ENCODE measurements at places on chromosomes 13 and 19.
A peak's percentile ranks its signal among the peaks of the same experiment; 100 is the strongest.

DNA sequence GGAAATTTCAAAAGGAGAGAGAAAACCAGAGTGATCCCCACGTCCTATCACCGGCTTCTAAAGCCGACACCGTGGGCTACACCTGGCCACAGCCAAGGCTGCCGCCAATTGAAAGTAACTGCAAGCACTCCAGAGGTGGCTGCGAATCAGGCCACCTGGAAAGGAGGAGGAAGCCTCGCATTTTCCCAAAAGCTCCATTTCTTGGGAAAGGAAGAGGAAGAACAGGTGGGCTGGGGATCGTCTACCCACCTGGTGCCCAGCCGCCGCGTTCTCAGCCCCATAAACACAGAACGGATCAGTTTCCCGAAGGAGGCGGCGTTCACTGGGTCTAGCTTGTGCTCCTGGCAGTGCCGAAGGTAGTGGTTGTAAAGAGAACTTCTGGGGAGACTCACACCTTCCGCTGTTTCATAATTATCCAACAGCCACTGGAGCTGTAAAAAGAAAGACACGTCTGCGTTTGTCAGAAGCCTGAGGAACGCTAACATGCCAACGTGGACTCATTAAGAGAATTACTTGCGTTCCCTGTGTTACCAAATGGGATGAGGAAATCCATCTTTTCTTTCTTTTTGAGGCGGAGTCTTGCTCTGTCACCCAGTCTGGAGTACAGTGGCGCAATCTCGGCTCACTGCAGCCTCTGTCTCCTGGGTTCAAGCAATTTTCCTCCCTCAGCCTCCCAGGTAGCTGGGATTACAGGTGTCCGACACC is 38.1 kb upstream of the RANBP3 start:
- no peak for DNase-seq

GRCh38 chr19:12664406-12665280 is 1.9 kb downstream of the MAN2B1 start:
- DNase-seq = no peak

GRCh38 chr13:109090796-109091195 is 461.4 kb downstream of the MYO16 start:
- DNase-seq = no peak

DNA sequence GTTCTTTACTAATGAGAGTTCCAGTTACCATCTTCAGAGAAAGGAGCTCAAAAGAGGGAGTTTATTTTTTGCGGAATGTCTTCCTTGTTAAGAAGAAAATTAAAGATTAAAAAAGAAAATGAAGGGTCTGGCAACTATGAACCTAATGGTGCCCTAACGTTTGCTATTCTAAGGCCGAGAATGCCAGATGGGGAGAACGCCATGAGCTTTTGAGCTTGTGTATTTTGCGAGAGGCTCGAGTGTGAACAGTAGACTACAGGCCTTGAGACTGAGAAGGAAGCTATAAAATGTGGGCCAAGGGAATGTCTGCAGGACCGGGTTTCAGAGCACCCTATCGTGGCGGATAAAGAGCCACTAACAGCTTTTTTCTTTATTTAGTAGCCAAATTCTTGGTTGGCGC is 6.7 kb downstream of the FGF14 start:
- no peak for DNase-seq

DNA sequence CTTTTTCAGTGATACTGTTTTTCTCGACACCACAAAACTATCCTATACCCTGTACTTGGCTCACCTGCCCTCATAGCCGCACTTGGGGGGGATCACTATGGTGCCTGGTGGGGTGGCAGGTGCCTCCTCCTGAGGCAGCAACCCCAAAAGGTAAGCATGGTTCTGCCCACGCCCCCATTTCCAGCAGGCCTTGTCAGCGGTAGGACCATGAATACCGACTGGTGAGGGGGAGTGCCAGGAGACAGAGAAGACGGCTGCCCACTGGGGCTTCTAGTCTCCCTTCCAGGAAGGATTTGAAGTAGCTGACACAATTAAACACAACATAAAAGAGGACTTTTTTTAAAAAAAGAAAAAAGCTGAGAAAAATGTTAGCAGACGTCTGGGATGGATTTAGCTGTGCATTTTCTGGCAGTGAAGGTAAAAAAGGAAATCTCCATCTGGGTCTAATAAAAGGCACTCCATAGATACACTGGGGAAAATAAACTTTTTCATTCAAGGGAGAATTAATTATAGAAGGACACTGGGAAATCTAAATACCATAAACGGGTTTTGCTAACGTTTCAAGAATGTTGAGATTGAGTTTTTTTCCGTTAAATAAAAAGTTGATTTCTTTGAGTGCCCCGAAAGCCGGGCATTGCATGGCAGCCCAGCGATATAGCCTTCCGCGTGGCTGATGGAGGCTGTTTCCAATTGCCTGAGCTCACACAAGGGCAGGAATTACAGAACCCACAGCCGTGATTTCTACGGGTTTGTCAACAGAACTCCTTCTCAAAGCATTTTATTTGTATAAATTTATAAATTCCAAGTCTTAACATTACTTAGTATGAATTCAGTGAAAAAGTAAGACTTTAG is 45.1 kb downstream of the ATP11A start:
- no peak for DNase-seq

- no peak for DNase-seq
Measured at GRCh38 chr19:44725684-44726083, 22.8 kb upstream of the BCL3 start.

DNA sequence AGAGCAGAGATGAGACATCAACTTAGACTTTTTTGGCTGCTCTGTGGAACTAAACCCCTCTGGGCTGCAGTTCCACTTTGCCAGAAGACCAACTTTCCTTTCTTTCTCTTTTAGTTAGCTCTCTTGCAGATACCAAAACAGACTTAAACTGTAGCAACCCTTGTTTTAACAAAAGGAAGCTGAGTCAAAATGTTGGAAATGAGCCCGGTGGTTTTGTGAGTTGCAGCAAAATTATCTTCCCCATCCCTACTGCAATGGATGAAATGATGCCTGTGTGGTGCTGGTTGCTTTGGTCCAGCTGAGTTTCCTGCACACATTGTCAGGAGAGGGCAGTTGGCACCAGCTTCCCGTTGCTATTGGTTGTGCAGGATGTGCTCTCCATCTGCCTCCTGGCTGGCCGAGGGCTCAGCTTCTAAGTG is 115.3 kb downstream of the LRCH1 start:
- DNase-seq = peak; percentile 83

DNA sequence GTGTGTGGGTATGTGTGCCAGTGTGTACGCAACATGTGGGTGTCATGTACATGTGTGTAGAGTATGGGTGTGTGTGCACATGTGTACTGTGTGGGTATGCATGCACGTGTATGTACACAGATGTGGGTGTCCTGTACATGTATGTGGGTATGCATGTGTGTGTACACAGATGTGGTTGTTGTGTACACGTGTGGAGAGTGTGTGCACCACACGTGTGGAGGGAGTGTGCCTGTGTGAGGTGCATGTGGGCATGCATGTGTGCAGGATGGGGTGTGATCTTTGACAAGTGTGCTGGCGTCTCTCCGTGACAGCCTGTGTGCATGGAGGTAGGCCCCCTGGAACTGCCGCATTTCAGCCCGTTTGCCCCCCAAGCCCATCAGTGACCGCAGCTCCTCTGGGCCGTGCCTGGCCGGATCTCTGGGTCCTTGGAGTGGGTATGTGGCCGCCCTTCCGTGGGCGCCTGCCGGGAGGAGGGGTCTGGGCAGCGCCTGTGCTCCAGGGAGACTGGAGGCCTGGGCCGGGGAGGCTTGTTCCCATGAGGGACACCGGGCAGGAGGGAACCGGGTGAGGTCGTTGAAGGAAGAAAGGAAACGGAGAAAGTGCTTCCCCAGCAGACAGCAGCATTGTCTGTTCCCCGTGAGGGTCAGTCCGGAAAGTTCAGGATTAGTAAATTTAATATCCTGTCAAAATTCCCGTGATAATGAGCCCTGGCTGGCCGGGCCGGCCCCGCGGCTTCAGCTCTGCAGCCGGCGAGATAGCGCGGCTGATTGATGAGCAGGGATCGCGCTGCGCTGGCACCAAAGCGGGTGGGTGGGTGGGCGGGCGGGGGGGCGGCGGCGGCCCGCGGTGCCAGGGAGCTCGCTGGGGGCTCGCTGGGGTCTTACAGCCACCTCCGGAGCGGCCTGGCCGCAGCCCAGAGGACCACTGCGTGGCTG is 91.1 kb upstream of the SOX1 start:
- no peak for DNase-seq

DNA sequence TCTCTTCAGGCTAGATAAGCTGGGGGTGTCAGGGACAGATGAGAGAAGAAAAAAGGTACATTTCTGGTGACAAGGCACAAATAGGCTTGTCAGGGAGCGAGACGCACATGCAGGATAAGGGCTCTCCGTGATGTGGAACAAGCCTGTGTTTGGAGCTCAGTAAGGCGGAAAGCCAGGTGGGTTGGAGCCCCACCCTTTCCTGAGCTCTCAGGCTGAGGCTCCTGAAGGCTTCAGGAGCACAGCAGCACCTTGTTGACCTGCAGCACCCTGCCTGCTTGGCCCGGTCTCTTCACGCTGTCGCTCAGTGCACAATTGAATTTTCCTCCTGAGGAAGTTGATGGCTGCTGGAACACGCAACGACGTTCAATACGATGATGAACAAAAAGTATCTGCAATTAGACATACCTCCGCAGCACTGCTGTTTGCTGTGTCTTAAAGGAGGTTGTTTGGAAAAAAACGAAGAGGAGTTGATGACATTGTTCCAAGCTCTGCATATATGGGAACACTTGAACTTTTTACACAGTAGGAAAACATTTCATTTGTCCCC is 29.3 kb downstream of the SERP2 start:
- DNase-seq = no peak

DNA sequence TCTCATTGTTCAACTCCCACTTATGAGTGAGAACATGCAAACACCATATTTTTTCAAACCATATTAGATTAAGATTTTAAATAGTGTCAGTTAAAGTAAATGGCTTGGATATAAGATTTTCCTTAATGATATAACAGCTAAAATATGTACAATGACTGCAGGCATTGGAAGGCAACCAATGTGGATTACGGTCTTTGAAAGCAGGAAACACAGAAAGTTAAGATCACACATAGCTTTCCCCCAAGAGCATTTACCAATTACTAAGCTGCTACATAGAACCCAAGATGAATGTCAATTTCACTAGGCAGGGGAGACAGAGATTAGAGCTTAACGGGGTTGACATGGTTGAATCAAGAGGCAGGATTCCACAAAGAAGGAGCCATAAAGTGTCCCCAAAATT is 173.2 kb upstream of the TRPC4 start:
- DNase-seq = peak; percentile 13

DNA sequence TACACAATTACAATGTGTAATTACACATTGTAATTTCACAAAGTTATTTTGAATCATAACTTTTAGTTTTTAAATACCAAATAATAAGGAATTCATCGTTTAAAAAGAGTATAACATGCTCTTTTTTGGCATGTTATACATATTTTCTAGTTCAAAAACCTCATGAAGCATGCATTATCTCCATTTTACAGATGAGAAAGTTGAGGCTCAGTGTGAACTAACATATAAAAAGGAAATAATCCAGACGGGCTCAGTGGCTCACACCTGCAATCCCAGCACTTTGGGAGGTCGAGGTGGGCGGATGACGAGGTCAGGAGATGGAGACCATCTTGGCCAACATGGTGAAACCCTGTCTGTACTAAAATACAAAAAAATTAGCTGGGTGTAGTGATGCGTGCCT is 107.9 kb downstream of the PCDH9 start:
- no peak for DNase-seq

GRCh38 chr13:100645382-100645781 is 29.2 kb downstream of the TMTC4 start:
- DNase-seq = no peak

- DNase-seq = no peak
Measured at GRCh38 chr13:111425326-111425725, 104.9 kb downstream of the TEX29 start.

- no peak for DNase-seq
Measured at GRCh38 chr19:19489804-19490204, 25.5 kb downstream of the TSSK6 start.

- DNase-seq = no peak
Measured at GRCh38 chr13:47521890-47522487, 479.1 kb downstream of the SUCLA2 start.

DNA sequence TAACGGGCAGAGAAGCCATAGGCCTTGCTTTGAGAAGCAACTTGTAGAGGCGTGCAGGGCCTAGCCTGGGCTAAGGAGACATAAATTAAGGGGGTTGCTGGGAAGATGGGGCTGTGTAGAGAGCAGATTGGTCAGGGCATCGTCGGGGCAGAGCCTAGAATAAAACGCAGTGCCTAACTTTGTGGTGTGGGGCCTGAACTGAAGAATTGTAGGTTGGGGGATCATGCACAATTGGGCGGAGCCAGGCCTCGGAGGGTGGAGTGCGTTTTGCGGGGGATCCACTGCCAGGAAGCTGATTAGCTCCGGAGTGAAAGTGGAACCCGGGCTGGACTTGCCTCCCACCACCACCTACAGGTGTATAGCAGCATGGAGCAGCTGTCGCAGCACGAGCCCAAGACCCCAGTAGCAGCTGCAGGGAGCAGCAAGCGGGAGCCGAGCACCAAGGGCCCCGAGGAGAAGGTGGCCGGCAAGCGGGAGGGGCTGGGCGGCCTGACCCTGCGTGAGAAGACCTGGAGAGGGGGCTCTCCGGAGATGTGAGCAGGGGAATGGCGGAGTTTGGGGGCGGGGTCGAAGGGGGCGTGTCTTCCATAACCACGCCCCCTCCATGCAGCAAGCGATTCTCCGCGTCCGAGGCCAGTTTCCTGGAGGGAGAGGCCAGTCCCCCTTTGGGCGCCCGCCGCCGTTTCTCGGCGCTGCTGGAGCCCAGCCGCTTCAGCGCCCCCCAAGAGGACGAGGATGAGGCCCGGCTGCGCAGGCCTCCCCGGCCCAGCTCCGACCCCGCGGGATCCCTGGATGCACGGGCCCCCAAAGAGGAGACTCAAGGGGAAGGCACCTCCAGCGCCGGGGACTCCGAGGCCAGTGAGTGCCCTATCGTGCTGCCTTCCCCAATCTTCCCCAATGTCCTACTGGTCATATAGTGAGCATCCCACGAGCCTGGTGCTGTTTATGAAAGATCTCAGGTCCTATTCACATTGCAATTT is 13.8 kb downstream of the DNASE2 start:
- DNase-seq = peak; percentile 29

- DNase-seq = no peak
Measured at GRCh38 chr13:36884235-36884634, 35.8 kb downstream of the SMAD9 start.

Data from brain microvascular endothelial cell (primary cell).